ENCODE measurements at places on chromosomes 13 and 19.
A peak's percentile ranks its signal among the peaks of the same experiment; 100 is the strongest.

DNA sequence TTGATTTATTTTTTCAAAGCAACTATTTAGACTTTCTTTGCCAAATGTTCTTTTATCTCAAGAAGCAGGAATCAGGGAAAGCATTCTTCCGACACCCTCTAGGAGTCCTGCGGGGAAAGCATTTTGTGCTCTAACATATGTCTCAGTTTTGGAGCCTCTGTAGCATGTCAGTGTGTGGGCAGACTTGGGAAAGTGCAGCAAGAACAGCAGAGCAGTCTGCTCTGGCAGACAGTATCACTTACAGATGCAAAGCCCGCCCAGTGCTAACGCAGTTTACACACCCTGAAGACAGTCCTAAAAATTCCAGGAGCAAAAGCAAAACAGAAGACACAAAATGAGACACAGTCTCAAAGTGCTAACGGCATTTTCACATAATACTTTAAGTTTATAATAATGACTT is 393.5 kb downstream of the KLF12 start:
- DNase-seq = no peak

DNA sequence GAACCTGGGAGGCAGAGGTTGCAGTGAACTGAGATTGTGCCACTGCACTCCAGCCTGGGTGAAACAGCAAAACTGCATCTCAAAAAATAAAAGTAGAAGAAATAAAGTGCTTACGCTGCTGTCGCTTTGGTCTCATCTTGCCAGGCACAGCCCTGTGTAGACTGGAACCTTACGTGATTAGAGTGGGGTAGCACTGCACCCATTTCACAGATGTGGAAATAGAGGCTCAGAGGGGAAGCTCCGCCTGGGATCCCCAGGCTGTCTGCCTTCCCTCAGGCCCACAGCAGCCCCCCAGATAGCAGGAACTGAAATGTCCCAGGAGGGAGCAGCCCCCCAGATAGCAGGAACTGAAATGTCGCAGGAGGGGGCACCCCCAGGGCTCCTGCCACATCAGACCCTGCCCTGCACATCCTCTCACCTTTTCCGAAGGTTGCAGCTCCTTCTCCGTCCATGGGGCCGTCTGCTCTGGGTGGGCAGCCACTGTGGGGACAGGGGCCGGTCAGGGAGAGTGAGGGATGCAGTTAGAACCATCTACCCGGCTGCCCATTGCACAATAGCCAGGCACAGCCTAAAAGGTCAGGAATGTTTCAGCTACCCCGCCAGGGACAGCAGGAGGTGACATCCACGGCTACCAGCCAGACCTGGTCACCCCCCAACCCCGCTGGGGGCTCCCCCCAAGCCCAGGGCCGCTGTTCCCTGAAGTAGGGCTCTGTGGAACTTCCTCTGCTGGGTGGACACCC is 1.9 kb downstream of the PLIN4 start:
- DNase-seq = no peak

DNA sequence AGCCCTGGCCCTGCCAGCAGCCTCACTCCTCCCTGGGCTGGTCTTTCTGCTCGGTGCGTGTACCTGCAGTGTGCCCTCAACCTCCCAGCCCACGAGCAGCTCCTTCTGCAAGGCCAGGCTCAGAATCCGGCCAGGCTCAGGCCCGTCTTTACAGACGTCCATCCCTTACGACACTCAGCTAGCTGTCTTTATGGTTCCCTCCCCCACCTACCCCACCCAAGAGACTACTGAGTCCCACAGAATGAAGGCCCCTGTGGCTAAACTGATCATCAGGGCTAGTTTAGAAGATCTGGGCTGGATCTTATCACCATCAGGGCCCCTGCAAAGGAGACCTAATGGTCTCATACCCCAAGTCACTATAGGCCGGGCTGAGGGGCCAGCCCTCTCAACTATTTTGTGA is 10.7 kb downstream of the TMEM150B start:
- no peak for DNase-seq

DNA sequence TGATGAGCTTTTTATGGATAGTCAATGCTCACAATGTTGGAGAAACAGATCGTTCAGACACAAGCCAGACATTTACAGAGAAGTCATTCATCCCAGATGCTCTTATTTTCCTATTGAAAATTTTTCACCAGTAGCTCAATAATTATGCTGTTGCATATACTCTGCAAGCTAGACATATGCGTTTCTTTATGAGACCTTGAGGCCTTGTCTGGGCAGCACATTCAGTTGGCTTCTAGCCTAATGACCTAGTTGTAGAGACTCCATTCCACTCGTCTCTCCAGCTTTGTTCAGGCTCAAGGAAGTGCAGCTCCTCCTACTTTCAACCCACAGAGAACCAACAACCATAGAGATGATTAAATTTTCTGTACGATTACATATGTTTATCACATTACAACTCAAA is 237.7 kb downstream of the MZT1 start:
- peak; percentile 11 for DNase-seq

DNA sequence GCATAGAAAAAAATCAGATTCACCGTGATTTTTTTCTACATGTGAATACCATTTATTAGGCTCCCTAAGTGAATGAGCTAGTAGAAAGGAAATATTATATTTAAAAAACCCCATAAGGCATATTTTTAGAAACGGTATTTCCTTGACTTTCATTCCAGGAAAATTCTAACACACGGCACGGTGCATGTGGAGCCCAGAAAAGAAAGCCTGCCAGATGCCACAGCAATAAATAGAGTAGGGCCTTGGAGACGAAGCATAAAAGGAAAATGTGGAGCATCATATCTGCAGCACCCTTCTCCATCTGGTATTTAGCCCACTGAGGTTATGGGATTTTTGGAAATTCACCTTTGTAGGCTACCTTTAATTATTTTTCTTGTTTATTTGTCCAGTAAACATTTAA is 314.4 kb downstream of the ENOX1 start:
- no peak for DNase-seq

DNA sequence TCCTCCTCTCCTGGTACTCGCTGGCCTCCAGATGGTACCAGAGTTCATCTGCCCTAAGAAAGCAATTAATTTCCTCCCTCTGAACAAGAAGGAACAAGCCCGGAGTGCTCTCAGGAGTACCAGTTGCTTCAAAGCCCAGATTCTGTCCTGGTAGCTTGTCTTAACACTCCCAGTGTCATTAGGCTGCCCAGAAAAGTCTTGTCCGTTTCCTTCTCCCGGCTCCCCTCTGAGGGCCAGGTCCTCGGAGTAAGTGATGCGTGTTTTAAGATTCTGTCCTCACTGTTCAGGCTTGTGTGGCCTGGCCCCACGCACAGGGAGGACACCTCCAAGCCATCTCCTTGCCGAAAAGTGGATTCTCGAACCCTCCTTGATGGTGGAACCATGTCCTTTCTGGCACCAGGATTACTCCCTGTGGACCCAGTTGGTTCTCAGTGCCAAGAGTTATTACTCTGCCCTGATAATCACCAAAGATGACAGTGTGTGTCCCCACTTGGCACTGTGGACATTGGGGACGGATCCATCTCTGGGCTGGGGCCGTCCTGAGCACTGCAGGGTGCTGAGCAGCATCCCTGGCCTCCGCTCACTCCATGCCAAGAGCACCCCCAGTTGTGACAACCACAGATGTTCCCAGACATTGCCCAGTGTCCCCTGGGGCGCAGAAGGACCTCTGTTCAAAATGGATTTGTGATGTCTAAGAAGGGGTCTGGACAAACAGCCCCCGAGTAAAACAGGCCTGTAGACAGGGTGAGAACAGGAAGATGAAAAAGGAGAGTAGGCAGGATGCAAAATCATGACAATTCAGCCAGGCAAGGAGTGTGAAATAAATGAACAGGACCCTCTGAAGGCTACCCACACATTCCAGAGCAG is 52.4 kb downstream of the RFX2 start:
- no peak for DNase-seq

DNA sequence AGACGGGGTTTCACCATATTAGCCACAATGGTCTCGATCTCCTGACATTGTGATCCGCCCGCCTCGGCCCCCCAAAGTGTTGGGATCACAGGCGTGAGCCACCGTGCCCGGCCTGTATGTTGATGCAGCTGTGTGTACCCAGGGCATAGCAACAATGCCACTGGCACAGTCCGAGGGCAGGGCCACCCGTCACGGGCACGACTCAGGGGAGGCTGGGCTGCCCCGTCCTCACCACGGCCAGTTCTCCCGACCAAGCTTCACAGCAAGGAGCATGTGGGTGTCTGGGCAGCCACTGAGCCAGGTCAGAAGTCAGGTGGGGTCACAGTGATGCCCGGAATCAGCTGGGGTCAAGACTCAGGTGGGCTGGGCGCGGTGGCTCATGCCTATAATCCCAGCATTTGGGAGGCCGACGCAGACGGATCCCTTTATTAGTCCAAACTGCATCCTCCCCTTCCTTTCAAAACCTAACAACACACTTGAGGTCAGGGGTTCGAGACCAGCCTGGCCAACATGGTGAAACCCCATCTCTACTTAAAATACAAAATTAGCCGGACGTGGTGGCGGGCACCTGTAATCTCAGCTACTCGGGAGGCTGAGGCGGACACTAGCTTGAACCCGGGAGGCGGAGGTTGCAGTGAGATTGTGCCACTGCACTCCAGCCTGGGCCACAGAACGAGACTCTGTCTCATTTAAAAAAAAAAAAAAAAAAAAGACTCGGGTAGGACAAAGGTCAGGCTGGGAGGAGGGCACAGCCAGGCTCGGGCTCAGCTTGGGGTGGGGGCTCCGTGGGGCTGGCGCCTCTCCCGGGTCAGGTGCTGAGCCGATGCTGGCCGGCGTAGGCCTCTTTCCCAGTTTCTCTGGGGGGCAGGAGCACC is 1.2 kb upstream of the CDC34 start:
- DNase-seq = no peak

GRCh38 chr13:50392977-50393376 is 377.7 kb downstream of the KCNRG start:
- no peak for DNase-seq

- DNase-seq = no peak
These were observed 53.7 kb downstream of the ATP7B start for GRCh38 chr13:51957377-51958216.

- DNase-seq = no peak
These were observed 14.7 kb downstream of the PIN1 start for GRCh38 chr19:9849791-9850190.

- no peak for DNase-seq
These were observed 69.2 kb downstream of the ATP11A start for GRCh38 chr13:112759053-112759452.

- no peak for DNase-seq
These were observed 397.7 kb downstream of the GPC6 start for GRCh38 chr13:93624311-93624777.

GRCh38 chr13:84315527-84315926 is 433.3 kb upstream of the SLITRK1 start:
- DNase-seq = no peak

GRCh38 chr13:73995736-73996135 is 138.5 kb downstream of the KLF12 start:
- DNase-seq = no peak

- DNase-seq = no peak
These were observed 357.1 kb downstream of the DCT start for GRCh38 chr13:94122300-94122915.

GRCh38 chr19:29640231-29640630 is 25.0 kb upstream of the PLEKHF1 start:
- DNase-seq = no peak

GRCh38 chr13:42270857-42271215 is 1.1 kb upstream of the AKAP11 start:
- no peak for DNase-seq

- DNase-seq = peak; percentile 85
These were observed 1.3 kb downstream of the NECTIN2 start for GRCh38 chr19:44847144-44848035.

- DNase-seq = peak; percentile 86
These were observed at the start of gene ZNF480 for GRCh38 chr19:52296773-52297600. ZNF480 (plus strand) TSS chr19:52297169; CDS start chr19:52300413, 3,244 bp downstream.

GRCh38 chr19:55590617-55591016 is 8.7 kb downstream of the FIZ1 start:
- no peak for DNase-seq

- DNase-seq = no peak
These were observed 845.9 kb upstream of the PCDH9 start for GRCh38 chr13:68076046-68076445.

GRCh38 chr19:48670699-48671445 is 1.9 kb downstream of the NTN5 start:
- DNase-seq = no peak

- DNase-seq = no peak
These were observed 36.8 kb downstream of the RAB20 start for GRCh38 chr13:110524541-110525257.

- no peak for DNase-seq
These were observed 2321.8 kb upstream of the PCDH20 start for GRCh38 chr13:63737418-63737817.

DNA sequence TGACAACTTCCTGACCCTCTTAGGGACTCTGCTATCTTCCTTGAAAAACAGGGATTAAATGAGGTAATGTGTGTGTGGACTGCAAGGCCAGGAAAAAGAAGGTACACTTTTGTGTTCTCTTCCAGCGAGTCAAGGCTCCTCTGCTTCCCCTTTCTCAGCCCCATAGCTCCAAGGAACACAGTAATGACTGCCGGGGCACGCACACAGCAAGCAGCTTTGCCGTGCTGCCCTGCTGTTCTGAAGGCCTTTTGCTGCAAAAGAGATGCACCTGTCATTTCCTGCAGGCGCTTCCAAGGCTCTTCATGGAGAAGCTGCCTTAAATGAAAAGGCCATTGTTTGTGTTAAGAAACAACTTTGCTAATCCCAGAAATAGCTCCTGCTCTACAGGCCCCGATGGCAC is 84.6 kb downstream of the CYSLTR2 start:
- no peak for DNase-seq

DNA sequence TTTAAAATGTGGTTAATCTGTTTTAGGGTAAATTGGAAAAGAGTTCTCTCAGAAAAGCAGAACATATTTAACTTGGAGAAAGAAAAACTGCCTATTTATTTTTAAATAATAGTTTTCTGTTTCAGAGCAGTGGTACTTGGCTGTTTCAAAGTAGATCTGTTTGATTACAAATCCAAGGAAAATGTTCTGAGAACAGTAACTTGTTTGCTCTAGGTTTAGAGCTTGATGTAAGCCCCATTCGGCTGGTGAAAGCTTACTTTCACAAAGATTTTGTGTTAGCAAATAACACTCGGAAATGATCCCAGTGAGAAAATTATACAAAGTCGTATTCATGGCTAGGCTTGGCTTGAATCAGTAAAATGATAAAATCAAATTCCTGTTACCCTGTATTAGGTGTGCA is 395.8 kb upstream of the GPC6 start:
- DNase-seq = no peak

DNA sequence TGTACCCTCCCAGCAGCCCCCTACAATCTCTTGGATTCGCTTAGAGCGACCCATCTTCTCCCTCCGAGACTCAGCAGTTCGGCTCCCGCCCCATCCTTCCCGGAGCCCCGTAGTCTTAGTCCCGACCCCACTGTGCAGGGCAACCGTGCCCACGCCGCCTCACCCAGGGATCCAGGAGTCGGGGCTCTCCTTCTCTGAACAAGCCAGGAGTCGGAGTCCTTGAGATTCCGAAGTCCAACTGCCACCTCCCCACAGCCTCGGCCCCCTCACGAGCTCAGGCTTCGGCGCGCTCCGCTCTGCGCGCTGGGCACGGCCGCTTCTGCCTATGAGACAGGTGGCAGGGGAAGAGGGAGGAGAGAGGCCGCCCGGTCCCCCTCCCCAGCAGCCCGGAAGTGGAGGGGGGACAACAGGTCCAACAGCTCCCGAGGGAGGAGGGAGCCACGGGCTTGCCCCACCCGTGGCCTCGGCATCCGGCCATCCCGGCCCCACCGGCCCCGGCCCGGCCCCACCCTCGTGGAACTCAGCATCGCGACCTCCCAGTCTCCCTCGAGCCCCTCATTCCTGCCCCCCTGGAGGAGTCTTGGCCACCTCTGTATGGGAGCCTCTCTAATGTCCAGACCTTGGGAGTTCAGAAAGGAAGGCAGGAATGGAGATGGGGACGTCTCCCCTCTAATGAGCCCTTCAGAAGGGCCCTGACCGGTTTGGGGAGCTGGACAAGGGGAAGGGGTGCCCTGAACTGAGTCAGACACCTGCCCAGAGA is at the start of gene PHLDB3:
Gene PHLDB3, minus strand, starts transcription at position 321 of the 760 bp plus-strand sequence. CDS start 628 bp downstream, outside the sequence.
- DNase-seq = peak; percentile 51
